ENCODE measurements at places on chromosomes 7 and 10. TPM values are rescaled to one million over a fixed set of nuclear protein-coding genes. Genes with fewer than 3 reads are reported as not detected.

OR2A7 gene
- polyA plus RNA-seq = 2.4 TPM

FGFBP3 gene
- polyA plus RNA-seq = 1.0 TPM

DOCK1 gene
- polyA plus RNA-seq = 21.6 TPM

EMX2 gene
- polyA plus RNA-seq = 1.1 TPM

SHOC2 gene
- polyA plus RNA-seq = 28.5 TPM

HOXA10 gene
- polyA plus RNA-seq = 2.3 TPM

GPR37 gene
- not detected for polyA plus RNA-seq

PIK3CG gene
- 0.79 TPM for polyA plus RNA-seq

All from adipose tissue (tissue), 3 donors.